ENCODE measurements at places on chromosomes 2 and 18. TPM values are rescaled to one million over a fixed set of nuclear protein-coding genes. Genes with fewer than 3 reads are reported as not detected.
A peak's percentile ranks its signal among the peaks of the same experiment; 100 is the strongest.

- no peak for DNase-seq
Measured at GRCh38 chr18:51069885-51070284, 39.9 kb downstream of the SMAD4 start.

The KATNAL2 gene
- total RNA-seq, result 7.9 TPM

- no peak for DNase-seq
Measured at GRCh38 chr2:182446087-182446486, 19.3 kb upstream of the PDE1A start.

The TCF4 gene
- total RNA-seq, result 175 TPM

DNA sequence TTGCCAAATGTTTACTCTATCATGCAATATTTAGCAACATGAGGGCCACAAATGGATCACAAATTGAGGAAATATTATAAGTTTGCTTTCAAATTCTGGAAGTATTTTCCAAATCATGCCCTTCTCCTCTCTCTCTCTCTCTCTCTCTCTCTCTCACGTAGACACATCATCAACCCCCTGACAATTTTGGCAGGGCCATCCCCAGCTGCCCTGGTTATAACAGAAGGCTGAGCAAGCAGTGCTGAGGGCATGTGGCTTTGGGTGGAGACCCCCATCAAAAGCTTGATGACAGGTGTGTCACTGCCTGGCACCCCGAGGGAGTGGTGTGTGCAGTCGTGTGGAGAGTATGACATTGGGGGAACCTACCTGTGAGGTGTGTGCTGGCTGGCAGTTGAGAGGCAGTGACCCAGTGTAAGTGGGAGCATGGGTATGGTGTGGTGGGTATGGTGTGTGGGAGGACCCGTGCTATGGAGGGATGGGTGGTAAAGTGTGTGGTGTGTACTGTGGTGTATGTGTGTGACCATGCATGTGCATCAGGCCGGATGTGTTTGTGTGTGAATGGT is 224.5 kb downstream of the TTC32 start:
- no peak for DNase-seq

The UGT1A5 gene
- not detected for total RNA-seq

The FOXD4L1 gene
- not detected for total RNA-seq

The GAREM2 gene
- total RNA-seq, result 4.6 TPM

DNA sequence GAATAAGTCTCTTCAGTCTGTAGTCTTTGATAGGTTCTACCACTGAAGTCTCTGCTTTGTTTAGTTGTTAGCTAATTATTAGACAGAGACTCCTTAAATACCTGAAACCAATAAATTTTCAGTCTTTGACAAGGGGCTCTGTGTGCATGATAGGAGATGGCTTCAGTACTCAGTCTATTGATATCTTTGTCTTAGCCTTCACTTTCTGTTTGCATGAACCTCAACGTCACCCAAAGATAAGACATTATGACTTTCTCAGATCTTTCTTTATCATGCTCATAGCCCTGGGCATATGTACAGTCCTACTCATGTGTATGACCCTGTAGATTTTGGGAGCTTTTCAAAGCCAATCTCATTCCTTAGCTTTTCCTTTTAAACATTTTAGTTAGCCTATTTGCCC is 183.5 kb upstream of the GCFC2 start:
- DNase-seq, result no peak

- DNase-seq, result peak; percentile 62
Measured at GRCh38 chr2:17851731-17852585, 26.5 kb upstream of the KCNS3 start.

- DNase-seq, result no peak
Measured at GRCh38 chr18:36143391-36143790, 13.7 kb downstream of the ELP2 start.

DNA sequence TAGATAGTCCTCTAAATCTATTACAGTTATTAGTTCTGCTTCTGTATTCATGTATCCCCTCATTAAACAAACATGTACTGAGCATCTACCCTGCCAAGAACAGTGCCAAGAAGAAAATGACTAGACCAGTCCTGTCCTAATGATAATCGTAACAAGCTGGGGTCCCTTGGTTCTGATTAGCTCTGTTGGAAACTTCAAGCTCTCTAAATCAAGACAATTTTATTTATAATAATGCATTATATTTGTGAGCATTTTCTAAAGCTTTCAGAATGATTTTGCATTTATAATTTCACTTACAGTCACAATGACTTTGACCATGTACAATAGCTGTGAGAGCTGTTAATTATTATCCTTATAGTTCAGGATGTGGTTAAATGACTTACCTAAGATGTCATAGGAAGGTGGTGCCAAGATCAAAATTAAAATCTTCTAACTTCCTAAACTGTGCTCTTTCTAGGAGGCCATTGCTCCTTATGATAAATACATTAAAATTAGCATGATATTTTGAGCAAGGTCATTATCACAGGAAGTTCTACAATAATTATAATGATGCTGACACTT is 336.5 kb upstream of the SLC39A10 start:
- DNase-seq, result no peak

The TRIM54 gene
- not detected for total RNA-seq

- DNase-seq, result no peak
Measured at GRCh38 chr2:54855434-54855833, 132.0 kb downstream of the EML6 start.

The UPP2 gene
- total RNA-seq, result not detected

DNA sequence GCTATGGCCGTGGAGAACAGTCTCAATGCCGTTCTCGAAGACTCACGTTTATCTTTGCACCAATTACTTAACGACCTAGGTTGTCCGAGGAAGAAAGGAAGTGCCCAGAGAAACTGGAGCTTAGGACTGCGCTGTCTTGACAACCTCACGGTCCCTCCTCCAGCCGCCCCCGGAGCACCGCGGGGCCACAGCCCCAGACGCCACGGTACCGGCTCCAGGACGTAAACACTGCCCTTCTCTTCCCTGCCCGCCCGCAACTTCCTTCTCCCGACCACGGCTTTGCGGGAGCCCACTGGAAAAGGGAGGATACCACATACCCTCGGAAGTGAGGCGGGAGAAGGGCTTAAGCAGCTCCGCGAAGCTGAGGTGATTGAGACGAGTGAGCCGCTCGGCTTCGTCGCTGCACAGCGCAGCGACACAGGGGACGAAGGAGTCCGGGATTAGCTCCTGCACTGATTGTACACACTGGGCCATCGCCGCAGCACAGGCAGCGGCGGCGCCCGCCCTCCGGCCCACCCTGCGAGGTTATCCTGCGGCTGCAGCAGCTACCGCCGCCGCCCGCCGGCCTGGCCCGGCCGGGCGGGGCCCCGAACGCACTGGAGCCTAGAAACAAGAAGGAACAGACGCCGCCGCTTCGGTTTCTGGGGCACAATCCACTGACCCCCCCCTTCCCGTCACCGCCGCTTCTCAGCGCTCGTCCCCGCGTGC is 483 bp downstream of the TRAPPC8 start:
- peak; percentile 44 for DNase-seq

GRCh38 chr18:47484068-47484467 is 232.6 kb upstream of the SKOR2 start:
- DNase-seq, result no peak

The MTA3 gene
- 105 TPM for total RNA-seq

- DNase-seq, result no peak
Measured at GRCh38 chr2:79993144-79993543, 311.4 kb downstream of the LRRTM1 start.

- no peak for DNase-seq
Measured at GRCh38 chr2:187505065-187505672, 49.1 kb downstream of the TFPI start.

- DNase-seq, result no peak
Measured at GRCh38 chr2:111909079-111909478, 10.7 kb downstream of the MERTK start.

DNA sequence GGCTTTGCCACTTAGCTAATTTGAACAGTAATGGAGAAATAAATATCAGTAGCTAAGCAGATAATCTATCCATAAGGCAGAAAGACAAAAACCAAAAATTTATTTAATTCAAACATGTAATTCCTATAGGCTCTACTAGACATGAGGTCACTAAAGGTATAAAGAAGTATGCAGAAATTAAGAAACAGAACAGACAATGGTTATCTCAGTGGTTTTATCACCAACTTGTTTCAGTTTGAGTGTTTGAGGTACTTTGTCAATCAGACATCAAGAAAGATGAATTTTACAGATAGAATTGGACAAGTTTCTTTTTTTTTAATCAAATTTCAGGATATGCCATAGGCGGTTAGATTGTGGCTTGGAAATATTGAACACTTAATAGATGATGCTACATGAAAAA is 67.4 kb upstream of the ZEB2 start:
- DNase-seq, result no peak

DNA sequence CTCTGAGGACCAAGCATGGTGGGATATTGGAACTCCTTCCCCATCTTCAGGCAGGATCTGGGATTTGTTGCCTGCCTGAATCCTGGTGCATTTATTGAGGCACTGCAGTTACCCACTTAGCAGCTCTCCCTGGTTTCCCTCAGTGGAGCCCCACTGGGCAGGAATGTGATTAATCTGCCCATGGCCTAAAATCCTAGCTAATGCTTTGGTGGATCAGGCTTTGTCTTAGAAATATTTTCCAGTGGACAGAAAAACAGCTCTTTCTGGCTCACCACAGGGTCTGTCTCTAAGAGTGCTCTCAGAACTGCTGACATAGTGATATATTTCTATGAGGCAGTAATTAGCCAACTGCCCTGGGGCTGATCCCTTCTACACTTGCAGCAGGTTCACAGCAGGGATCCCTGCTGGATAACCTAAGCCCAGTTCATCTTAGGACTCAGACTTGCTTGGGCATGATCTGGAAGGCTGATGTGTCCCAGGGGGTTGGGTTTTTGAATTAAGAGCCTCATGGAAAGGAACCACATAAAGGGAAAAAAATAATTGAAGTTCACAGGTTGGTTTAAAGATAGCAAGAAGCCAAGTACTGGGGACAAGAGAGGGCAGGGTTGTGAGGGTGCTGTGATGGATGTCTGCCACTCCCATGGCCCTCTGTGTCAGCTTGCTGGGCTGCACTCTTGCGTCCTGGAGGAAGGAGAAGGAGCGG is 44.3 kb upstream of the ZDBF2 start:
- DNase-seq, result no peak

GRCh38 chr2:160479269-160479668 is 14.3 kb downstream of the RBMS1 start:
- DNase-seq, result no peak

DNA sequence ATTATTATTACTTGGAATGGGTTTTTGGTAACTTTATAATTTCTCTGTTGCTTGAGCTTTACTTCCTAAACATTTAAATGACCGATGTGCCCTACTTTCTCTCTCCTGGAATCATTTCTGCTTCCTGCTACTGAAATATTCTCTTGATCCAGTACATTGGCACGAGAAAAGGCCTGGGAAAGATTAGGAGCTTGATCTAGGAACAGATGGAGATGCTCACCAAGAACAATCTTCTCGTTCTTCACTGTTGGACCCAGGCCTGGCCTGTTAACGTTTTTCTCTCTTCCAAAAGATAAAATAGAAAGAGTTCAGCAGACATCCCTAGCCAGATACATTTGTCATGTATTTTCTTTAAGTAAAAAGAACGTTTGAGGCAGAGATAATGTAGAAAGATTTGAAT is 1356.8 kb upstream of the CRIM1 start:
- no peak for DNase-seq

DNA sequence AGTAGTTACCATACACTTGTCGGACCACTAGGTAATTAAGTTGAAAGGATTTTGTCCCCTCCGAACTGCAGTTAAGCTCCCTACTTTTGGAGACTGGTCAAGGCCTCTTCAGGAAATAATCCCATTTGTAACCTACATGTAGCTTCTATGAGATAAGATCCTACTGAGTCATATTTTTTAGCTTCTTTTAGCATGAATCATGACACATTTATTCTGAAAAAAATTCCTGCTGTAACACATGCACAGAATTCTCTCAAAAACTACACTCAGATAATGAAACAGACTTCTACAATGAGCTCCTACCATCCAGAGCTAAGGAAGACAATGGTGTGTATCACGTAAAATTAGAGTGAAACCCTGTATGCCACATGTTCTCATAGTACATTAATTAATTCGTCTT is 100.7 kb upstream of the CCDC195 start:
- no peak for DNase-seq

DNA sequence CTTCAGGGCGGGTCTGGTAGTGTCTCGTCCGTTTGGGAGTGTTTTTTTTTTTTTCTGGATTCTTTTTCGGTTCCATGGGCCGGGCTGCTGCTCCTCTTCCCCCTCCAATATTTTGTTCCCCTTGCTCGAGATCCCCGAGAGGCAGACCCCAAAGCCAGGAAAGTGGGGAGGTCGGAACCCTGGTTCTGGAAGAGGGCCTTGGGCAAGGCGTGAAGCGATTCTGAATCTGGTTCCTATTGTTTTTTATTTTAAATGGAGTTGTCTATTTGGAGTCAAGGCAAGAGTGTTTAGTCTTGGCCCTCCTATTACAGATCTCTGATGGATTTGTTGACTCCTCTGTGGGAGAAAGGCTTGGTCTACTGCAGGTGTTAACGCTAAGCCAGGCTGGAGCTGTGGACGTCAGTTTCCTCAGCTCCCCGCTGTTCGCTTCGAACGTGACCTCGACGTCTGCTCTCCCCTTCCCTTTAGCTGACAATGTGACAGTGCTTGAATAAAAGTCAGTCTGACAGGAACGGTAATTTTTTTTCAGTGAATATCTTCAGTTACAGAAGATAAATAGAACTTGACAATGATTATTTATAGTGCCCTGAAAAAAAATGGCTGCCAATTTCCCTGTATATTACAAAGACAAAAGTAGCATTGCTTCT is 683 bp upstream of the DNAJC27 start:
- DNase-seq, result peak; percentile 19

GRCh38 chr2:170393861-170394498 is 216.0 kb downstream of the MYO3B start:
- no peak for DNase-seq

The HOXD13 gene
- not detected for total RNA-seq

The SERPINB2 gene
- total RNA-seq, result not detected

The TUBA4B gene
- total RNA-seq, result not detected

The DSG4 gene
- not detected for total RNA-seq

GRCh38 chr2:215420471-215420935 is 15.4 kb downstream of the FN1 start:
- DNase-seq, result no peak

DNA sequence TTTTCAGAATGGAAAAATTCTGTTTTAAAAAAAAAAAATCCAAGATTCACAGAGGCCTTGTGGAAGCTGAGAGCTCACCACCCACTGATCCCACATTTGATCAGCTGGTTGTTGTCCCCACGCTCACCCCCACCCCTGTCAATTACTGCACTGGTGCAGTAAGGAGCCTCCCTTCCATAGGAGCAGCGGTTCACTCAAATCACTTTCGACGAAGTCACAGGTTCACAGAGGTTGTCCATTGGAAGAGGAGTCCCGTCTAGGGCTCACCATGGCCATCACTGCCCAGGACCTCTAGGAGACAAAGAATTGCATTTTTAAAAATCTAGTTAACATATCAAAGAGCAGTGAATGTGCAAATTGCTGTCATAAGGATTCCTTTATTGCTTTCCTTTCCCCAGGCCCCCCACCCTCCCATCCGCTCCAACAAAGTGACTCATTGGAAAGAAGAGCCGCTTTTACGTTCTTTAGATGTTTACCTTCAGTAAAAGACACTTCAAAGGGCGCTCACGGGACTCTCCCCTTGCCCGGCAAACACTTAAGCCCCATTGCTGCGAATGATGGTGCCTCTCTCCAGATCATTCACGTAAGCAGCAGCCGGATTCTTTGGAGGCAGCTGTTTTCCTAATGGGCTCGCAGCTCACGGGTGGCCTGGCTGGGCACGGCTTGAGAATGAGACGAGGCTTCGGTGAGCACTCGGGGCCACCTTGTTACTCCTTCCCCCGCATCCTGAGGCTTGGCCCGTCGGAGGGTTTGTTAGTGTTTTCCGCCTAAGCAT is 165.5 kb upstream of the SALL3 start:
- no peak for DNase-seq

GRCh38 chr2:128415779-128416061 is 97.1 kb upstream of the HS6ST1 start:
- no peak for DNase-seq

The DUSP19 gene
- total RNA-seq, result 2.4 TPM
